ENCODE measurements at places on chromosomes 2 and 18.

DNA sequence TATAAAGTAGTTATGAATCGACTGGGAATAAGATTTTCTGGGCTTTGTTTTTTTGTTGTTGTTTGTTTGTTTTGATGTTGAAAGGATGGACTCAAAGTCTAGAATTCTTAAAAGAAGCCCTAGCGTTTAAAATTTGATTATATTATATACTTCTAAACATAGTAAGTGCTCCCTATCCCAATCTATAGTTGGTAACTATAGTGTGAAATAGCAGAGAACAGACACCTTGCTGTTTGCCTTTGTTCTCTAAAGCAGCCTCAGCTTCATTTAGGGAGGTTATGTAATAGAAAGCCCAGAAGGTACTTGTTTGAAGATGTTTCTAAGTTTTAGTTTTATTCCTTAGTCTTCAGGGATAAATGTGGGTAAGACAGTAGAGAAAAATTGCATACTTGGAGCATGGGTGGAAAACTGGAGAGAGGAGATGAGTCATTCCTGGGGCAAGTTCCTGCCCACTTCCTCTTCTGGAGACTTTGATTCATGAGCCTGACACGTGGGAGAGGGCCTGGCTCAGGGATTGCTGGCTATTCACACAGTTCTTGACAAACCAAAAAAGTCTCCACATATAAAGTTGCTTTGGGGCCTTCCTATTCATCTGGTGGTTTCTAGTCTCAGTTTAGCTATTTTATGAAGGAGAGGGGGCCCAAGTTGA is 131.9 kb downstream of the MYO1B start:
- no peak for DNase-seq

DNA sequence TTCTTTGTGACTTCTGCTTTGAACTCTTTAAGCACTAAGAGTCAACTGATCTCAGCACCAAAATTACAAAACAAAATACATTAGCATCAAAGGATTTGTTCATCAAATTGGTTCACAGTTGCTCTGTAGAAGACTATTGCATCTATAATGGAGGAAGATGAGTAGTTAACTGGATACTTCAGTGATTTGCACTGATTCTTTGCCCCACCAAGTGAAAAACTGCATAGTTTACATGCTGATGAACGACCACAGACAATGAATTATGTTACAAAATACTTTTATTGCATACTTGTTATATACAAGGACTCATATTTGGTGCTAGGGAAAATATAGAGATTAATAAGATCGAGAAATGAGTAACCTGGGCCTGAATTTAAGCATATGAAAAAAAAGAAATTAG is 107.2 kb downstream of the SCG2 start:
- no peak for DNase-seq

DNA sequence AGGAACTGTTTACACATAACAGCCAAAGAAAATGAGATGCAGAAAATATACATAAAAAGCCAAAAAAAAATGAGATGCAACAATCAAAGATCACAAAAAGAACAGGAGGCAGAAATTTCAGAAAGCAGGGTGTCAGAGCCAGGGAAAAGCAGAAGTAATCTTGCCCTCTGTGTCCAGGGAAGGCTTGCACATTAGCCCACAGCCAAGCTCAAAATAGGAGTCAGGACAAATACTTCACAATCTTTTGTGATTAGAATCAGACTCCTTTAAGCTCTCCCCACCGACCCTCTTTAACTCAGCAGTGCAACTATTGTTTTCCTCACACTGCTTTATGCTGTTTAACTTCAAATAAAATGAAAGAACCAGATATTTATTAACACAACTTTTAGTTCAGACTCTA is 34.6 kb downstream of the IAH1 start:
- no peak for DNase-seq

DNA sequence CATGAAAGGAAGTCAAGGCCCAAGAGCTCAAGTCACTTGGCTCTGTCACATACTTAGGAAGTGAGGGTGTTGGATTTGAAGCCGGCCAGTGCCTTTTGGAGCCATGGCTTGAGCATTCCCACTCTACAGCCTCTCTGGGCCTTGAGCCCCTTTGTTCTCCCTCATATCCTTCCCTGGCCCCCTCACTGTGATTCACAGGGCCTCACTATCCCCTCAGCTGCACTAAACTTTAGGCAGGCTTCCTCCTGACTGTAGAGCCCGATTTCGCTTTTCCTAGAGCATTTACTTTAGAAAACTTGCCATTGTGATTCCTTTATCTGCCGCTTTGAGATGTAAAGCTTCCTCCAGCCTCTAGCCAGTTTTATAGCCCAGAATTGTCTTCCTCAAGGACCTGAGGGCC is 107.6 kb downstream of the FBXO15 start:
- no peak for DNase-seq

- no peak for DNase-seq
Measured at GRCh38 chr2:203582468-203582867, 47.4 kb upstream of the RAPH1 start.
